Thyroid gland (tissue), 4 donors: ENCODE measurements at places on chromosomes 11 and 22. TPM values are rescaled to one million over a fixed set of nuclear protein-coding genes. Genes with fewer than 3 reads are reported as not detected.

DNA sequence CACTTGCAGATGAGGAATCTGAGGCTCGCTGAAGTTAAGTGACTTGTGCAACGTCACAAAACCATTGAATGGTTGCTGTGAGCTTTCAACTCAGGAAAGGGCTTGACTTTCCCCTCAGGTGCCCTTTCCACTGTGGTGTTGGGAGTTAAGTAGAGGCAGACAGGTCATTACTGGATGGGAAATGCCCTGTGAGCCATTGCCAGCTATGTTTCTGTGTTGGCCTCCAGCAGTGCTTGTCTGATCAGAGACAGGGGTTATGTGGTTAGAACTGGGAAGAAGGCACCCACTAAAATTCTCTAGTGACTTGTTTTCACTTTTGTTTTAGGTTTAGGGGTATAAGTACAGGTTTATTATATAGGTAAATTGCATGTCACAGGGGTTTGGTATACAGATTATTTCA is 96.6 kb downstream of the FDX1 start:
- H3K27ac ChIP-seq, result no peak overlapping the region
- no peaks in the 10 kb centered on the region for H3K27me3 ChIP-seq
- H3K4me3 ChIP-seq, result no peak overlapping the region
- H3K36me3 ChIP-seq, result no peaks in the 10 kb centered on the region
- H3K4me1 ChIP-seq, result no peaks in the 10 kb centered on the region

GRCh38 chr11:58597486-58598144 is 18.8 kb downstream of the ZFP91 start:
- H3K27ac ChIP-seq, result no peak overlapping the region
- peaks cover 10% of the 10 kb centered on the region for H3K4me1 ChIP-seq
- no peaks in the 10 kb centered on the region for H3K36me3 ChIP-seq
- H3K4me3 ChIP-seq, result no peak overlapping the region
- DNase-seq, result no peak

GRCh38 chr11:105220121-105220520 is 80.6 kb upstream of the CARD18 start:
- no peaks in the 10 kb centered on the region for H3K36me3 ChIP-seq
- H3K27ac ChIP-seq, result no peak overlapping the region
- H3K4me1 ChIP-seq, result peaks cover 5% of the 10 kb centered on the region
- no peak overlapping the region for H3K4me3 ChIP-seq
- no peak for DNase-seq

- H3K27me3 ChIP-seq, result no peaks in the 10 kb centered on the region
- peaks cover 37% of the 10 kb centered on the region for H3K4me1 ChIP-seq
- peak; percentile 94 for DNase-seq
- H3K27ac ChIP-seq, result peak overlapping the region; percentile 82
- peak overlapping the region; percentile 97 for H3K4me3 ChIP-seq
- H3K36me3 ChIP-seq, result peaks cover 16% of the 10 kb centered on the region
These were observed 1.5 kb downstream of the EHD1 start for GRCh38 chr11:64876835-64877341.

DNA sequence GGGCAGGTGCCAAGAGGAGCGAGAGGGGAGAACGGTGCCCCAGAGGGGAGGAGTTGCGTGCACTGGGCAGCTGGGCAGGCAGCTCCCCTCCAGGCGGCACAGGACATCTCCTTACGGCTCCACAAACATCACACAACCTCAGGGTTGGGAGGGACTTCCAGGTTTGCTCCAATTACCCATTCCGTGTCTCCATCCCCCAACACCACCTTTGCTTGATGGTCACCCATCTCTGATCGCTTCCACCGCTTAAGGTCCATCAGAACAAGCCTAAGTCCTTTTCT is 14.5 kb upstream of the TP53AIP1 start:
- H3K4me1 ChIP-seq, result no peaks in the 10 kb centered on the region
- no peaks in the 10 kb centered on the region for H3K27me3 ChIP-seq

GRCh38 chr11:60118338-60118737 is 29.9 kb downstream of the MS4A2 start:
- no peak overlapping the region for H3K27ac ChIP-seq
- H3K4me3 ChIP-seq, result no peak overlapping the region
- H3K4me1 ChIP-seq, result no peaks in the 10 kb centered on the region

GRCh38 chr22:31278626-31279326 is 13.5 kb downstream of the PIK3IP1 start:
- peaks cover 53% of the 10 kb centered on the region for H3K36me3 ChIP-seq
- H3K27ac ChIP-seq, result peak overlapping the region; percentile 13
- no peaks in the 10 kb centered on the region for H3K27me3 ChIP-seq
- DNase-seq, result no peak
- no peak overlapping the region for H3K4me3 ChIP-seq

DNA sequence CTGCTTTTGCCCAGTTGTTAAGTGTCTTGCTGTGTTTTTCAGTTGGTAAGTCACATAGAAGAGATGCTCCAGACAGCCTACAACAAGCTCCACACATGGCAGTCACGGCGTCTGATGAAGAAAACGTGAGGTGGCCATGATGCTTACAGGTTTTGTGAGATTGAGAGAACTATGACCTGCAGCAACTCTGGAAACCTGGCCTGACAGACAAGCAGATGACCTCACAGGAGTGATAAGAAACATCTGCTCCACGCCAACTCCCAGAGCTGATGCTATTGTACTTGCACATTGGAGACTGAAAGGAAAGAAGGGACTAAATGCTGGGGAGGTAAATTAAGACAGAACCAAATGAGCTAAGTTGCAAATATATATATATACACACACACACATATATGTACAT is 28.6 kb upstream of the LDHA start:
- H3K27me3 ChIP-seq, result no peaks in the 10 kb centered on the region
- H3K4me3 ChIP-seq, result no peak overlapping the region
- no peak overlapping the region for H3K27ac ChIP-seq
- H3K36me3 ChIP-seq, result peaks cover 37% of the 10 kb centered on the region
- no peak for DNase-seq
- H3K4me1 ChIP-seq, result no peaks in the 10 kb centered on the region

- DNase-seq, result no peak
- no peak overlapping the region for H3K4me3 ChIP-seq
- no peaks in the 10 kb centered on the region for H3K36me3 ChIP-seq
- H3K4me1 ChIP-seq, result no peaks in the 10 kb centered on the region
- no peak overlapping the region for H3K27ac ChIP-seq
These were observed 31.3 kb upstream of the ADA2 start for GRCh38 chr22:17250380-17251082.

DNA sequence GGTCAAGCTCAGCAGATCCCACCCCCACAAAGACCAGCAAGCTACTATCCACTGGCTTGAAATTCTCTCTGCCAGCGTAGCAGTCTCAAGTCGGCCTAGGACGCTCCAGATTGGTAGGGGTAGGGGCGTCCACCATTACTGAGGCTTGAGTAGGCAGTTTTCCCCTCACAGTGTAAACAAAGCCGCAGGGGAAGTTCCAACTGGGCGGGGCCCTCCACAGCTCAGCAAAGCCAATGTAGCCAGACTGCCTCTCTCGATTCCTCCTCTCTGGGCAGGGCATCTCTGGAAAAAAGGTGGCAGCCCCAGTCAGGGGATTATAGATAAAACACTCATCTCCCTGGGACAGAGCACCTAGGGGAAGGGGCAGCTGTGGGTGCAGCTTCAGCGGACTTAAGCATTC is 1064.9 kb upstream of the TENM4 start:
- H3K4me1 ChIP-seq, result no peaks in the 10 kb centered on the region
- H3K27me3 ChIP-seq, result no peaks in the 10 kb centered on the region
- H3K27ac ChIP-seq, result no peak overlapping the region
- H3K4me3 ChIP-seq, result no peak overlapping the region
- no peaks in the 10 kb centered on the region for H3K36me3 ChIP-seq

- H3K27ac ChIP-seq, result no peak overlapping the region
- H3K4me3 ChIP-seq, result no peak overlapping the region
- H3K36me3 ChIP-seq, result no peaks in the 10 kb centered on the region
- DNase-seq, result no peak
- H3K27me3 ChIP-seq, result no peaks in the 10 kb centered on the region
- H3K4me1 ChIP-seq, result no peaks in the 10 kb centered on the region
These were observed 81.6 kb upstream of the SEPTIN5 start for GRCh38 chr22:19632668-19633148.

DNA sequence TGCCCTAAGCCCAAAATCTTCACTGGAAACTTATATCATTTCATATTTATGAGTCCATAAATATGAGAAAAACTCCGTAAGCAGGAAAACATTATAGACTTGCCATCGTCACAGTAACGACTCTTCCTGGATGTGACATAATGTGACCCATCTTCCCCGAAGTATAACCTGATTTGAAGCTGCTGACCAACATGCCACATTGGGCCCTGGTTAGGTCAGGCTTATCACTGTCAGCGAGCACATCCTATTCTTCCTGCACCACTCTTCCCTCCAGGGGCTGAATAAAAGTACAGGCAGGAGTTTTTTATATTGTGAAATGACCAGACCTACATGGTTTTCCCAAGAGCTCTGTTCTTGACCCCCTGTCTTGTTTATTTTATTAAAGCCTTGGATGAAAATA is 12.1 kb upstream of the BLID start:
- H3K36me3 ChIP-seq, result no peaks in the 10 kb centered on the region
- no peak for DNase-seq
- H3K27me3 ChIP-seq, result no peaks in the 10 kb centered on the region
- no peak overlapping the region for H3K4me3 ChIP-seq
- no peaks in the 10 kb centered on the region for H3K4me1 ChIP-seq

DNA sequence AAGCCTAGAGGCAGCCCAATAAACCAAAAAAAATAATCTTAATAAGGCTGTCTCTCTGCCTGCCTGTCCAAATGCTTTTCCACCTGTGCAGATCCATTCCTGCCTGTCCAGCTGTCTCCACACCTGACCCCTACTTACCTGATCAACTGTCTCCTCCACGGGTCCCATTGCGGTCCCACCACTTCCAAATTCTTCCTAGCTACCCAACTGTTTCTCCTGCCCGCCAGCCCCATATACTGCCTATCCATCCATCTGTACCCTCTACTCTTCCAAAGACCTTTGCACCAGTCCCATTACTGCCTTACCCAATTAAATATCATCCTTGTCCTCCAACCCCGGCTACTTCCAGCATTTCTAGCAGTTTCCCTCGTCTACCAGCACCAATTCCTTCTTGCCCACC is 39.4 kb upstream of the ANGPTL5 start:
- H3K4me1 ChIP-seq, result no peaks in the 10 kb centered on the region
- H3K36me3 ChIP-seq, result no peaks in the 10 kb centered on the region
- DNase-seq, result no peak
- H3K27ac ChIP-seq, result no peak overlapping the region
- H3K27me3 ChIP-seq, result no peaks in the 10 kb centered on the region
- H3K4me3 ChIP-seq, result no peak overlapping the region

- H3K27me3 ChIP-seq, result no peaks in the 10 kb centered on the region
- H3K4me1 ChIP-seq, result peaks cover 3% of the 10 kb centered on the region
- H3K27ac ChIP-seq, result no peak overlapping the region
- no peak overlapping the region for H3K4me3 ChIP-seq
These were observed 10.7 kb upstream of the GSTP1 start for GRCh38 chr11:67572747-67573419.

GRCh38 chr11:101292661-101293240 is 163.1 kb upstream of the PGR start:
- H3K36me3 ChIP-seq, result no peaks in the 10 kb centered on the region
- H3K27me3 ChIP-seq, result no peaks in the 10 kb centered on the region
- DNase-seq, result no peak
- no peaks in the 10 kb centered on the region for H3K4me1 ChIP-seq
- H3K27ac ChIP-seq, result no peak overlapping the region
- H3K4me3 ChIP-seq, result no peak overlapping the region

DNA sequence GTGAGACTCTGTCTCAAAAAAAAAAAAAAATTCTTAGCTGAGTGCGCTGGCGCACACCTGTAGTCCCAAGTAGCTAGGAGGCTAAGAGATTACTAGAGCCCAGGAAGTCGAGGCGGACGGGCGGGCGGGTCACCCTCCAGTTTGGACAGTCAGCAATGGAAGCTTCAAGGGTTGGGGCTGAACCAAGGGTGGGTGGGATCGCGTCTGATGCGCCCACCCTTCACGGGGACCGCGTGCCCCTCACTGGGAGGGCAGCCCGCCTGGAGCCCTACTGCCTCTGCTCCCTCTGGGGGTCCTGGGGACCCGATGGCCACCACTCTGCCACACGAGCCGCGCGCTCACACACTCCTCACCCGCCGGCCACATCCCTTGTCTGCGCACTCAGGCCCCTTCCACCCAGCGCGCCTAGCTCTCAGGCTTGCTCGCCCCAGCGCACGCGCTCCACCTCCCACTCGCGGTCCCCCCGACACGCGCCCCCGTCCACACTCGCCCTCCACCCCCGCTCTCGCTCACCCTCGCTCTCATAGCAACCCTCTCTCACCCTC is 494 bp downstream of the CHID1 start:
- H3K4me1 ChIP-seq, result peaks cover 13% of the 10 kb centered on the region
- H3K27me3 ChIP-seq, result no peaks in the 10 kb centered on the region
- DNase-seq, result peak; percentile 22
- H3K27ac ChIP-seq, result no peak overlapping the region
- peak overlapping the region; percentile 89 for H3K4me3 ChIP-seq

- no peaks in the 10 kb centered on the region for H3K27me3 ChIP-seq
- DNase-seq, result no peak
- no peaks in the 10 kb centered on the region for H3K36me3 ChIP-seq
- no peak overlapping the region for H3K27ac ChIP-seq
- H3K4me1 ChIP-seq, result peaks cover 5% of the 10 kb centered on the region
These were observed 7.3 kb downstream of the TMPRSS13 start for GRCh38 chr11:117921893-117922292.

DNA sequence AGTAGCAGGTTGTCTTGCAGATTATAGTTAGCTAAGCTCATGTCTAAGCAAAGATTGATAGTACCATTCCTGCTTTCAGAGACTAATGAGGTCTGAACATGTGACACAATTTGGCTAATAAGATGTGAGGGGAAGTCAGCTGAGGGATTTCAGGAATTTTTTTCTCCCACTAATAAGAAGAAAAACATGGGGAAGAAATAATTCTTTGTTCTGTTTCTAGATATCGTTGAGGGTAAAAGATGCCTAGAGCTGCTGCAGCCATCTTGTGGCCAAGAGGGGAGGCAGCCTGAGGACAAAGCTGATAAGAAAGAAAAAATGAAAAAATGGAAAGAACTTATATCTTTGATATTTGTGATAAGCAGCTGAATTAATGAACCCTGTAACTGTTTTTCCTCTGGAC is 1334.4 kb downstream of the LRRC4C start:
- no peaks in the 10 kb centered on the region for H3K27me3 ChIP-seq
- DNase-seq, result no peak
- no peak overlapping the region for H3K27ac ChIP-seq
- H3K36me3 ChIP-seq, result no peaks in the 10 kb centered on the region

The KRTAP5-1 gene
- not detected for total RNA-seq

The PTPN5 gene
- 0.44 TPM for total RNA-seq

The TRIM22 gene
- total RNA-seq, result 45.0 TPM

The SCN3B gene
- total RNA-seq, result 6.9 TPM

The NNMT gene
- total RNA-seq, result 459 TPM

The HDHD5 gene
- total RNA-seq, result 21.6 TPM

The POU2F3 gene
- total RNA-seq, result 2.3 TPM
